NK-92 treated with Interleukin-12 subunit alpha and Interleukin-12 subunit beta, amount 100 ng/mL, for 24 hours (cell line): ENCODE measurements at places on chromosomes 13 and 19.

DNA sequence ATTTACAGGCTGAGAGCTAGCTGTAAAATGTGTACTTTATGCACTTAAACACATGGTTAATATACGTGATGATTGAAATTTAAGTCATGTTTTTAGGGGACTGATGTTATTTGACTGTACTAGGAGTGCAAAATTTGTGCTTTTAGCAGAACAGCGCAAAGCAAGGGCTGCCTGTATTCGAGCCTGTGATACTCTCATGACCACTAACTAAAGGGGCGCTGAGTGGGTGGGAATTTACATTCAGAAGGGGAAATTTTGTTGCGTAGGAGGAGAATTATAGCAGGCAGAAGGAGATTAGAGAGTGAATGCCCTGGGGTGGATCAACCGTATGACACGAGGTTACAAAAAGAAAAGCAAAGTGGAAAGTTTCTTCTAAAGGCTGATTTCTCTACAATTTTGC, 271.8 kb upstream of the HTR2A start:
- no peak for DNase-seq

GRCh38 chr13:111906306-111906705, 160.6 kb upstream of the SOX1 start:
- no peak for DNase-seq

DNA sequence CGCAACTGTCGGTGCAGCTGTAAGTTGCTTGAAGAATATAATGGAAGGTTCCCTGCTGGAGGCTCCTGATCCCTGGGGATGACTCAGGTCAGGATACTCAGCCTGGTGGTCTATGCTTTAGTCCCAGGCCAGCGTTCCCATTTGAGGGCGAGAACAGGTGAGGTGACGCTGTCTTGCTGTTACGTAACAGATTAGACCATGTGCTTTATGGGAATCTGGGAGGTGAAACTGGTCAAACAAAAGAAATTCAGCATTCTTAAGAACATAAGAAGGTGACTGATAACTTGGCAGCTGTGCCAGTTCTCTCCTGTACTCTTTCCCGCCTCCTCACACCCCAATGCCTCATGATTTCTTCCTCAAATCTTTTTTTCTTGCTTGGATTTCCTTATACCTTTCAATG, at the start of gene CXCL17:
TSS of gene CXCL17 (minus strand) at position 114 of the 400 bp plus-strand sequence. CDS start 114 bp downstream, outside the sequence.
- DNase-seq: no peak

DNA sequence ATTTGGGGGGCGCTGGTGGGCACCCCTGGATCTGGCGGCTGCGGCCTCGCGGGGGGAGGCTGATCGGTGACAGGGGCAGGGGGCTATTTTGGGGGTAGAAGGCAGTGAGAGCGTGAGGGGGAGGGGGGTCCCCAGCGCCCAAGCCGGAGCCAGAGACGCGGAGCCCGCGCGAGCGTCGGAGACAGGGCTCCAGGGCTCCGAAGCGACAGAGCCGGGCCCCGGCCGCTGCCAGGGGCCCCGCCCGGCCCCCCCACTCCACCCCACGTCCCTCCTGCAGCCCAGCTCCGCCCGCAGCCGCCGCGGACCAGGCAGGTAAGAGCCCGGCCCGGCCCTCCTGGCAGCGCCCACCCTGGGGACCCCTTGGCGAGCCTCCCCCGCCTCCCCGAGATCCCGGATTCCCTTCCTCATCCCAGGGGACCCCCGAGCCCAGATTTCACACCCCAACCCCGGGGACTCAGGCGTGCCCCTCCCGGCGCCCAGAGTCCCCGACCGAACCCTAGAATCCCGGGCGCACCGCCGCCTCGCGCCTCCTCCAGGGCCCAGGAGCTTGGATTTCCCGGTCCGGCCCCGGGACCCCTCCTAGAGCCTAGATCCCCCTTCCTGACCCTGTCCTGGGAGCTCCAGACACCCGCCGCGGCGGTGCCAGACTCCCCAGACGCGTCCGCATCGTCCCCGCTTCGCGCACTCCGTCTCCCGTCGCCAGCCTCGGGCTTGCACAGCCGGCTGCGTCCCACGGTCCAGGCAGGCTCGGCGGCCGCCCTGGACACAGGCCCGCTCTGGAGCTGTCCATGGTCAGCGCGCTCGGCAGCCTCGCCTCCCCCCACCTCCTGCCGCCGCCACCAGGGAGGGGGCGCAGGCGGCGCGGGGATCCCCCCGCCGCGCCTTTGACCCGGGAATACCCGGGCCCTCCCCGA, at the start of gene PPFIA3:
TSS of gene PPFIA3 (plus strand) at position 134 of the 914 bp plus-strand sequence. CDS start 8,330 bp downstream, outside the sequence.
- DNase-seq: no peak

GRCh38 chr13:41199526-41199925, 5.2 kb upstream of the KBTBD7 start:
- DNase-seq: no peak

DNA sequence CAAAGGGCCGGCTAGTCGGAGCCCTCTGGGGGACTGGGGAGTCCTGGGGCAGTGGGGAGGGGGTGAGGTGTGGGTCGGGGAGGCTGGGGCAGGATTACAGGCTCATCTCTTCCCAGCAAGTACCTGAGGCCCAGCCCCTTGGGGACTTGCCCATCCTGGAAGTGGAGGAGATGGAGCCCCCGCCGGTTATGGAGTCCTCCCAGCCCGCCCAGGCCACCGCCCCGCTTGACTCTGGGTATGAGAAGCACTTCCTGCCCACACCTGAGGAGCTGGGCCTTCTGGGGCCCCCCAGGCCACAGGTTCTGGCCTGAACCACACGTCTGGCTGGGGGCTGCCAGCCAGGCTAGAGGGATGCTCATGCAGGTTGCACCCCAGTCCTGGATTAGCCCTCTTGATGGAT, 9.9 kb downstream of the PALM3 start:
- no peak for DNase-seq

- no peak for DNase-seq
Observed at GRCh38 chr13:51913421-51914136, 51.8 kb downstream of the CCDC70 start.

- DNase-seq: no peak
Observed at GRCh38 chr13:80239571-80240255, 101.2 kb downstream of the SPRY2 start.

DNA sequence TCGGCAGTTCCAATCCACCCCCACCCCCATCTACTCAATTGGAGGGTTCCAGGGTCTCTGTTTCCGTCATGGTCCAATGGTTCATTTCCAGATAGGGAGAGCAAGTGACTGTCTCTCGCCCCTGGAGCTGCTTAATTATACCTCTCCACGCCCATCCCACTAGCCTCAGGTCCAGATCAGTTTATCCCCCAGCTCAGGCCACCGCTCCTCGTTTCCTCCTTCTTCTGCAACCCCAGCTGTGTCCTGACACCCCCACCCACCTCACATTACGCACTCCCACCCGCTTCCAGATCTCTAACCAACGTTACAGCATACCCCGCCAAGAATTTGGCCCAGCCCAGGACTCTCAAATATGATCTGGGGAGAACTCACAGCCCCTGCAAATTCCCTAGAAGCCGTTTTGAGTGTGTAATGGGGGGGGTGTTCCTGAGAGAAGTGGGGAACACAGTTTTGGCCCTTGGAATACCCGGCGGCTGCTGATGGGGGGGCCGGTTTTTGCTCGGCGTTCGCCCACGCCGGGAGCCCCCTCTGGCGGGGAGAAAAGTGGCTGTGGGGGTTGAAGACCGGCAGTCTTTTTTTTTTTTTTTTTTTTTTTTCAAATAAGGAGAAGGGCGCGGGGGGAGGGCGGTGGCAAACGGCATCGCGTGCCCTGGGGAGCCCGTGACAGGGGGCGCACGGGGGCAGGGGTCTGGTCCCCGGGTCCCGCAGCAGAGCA, 1.7 kb upstream of the PDE4A start:
- no peak for DNase-seq

- no peak for DNase-seq
Observed at GRCh38 chr19:38815059-38816001, 2.6 kb upstream of the LGALS4 start.

DNA sequence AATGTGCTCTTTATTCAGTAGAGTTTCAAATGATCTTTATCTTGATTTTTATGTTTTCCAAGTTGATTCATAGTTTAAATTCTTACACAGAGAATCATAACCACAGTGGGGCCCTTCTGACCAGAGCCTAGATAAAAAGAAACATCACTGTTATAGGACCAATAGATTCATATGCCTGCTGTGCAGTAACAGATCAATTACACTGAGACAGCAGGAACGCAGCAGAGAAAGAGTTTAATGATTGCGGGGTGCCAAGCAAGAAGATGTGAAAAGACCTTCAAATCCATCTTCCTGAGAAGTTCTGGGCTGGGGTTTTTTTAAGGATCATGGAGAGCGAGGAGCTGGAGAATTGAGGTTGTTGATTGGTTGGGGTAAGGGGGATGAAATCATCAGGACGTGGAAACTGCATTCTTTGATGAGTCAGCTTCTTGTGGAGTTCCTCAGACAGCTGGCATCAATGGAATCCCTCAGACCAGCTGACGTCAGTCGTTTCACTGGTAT, 346.6 kb downstream of the TBC1D4 start:
- DNase-seq: no peak

DNA sequence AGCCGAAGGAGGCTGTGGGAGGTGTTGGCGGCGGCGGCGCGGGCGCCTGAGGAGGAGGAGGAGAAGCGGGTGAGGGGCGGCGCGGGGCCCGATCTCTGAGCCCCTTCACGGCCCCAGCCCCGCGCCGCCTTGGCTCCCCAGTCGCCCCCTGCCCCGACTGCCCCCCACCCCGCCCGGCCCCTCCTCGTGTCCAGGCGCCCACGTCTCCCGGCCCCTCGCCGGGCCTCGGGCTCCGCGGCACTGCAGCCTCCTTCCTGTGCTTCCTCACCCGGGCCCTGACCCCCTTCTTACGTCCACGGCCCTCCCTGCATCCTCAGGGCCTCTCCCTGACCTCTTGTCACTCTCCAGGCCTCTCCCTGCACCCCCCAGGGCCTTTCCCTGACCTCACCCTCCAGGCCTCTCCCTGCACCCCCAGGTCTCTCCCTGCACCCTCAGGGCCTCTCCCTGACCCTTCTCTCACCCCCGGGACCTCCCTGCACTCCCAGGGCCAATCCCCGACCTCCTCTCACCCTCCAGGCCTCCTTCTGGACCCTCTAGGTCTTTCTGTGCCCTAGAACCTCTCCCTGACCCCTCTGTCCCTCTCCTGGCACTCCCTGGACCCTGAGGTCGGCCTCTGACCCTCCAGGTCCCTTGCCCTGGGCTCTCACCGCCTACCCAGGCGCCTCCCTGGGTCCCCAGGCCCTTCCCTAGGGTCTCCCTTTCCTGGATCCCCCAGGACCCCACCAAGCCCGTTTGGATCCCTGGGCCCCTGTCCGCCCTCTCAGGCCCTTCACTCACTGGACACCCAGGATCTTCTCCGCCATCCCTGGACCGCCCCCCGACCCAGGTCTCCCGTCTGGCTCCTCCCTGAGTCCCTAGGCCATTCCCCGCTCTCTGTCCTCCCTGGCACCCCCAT, 460 bp downstream of the KMT5C start:
- DNase-seq: no peak

GRCh38 chr13:20270163-20270865, 38.2 kb upstream of the GJB6 start:
- DNase-seq: no peak

GRCh38 chr19:55554741-55555152, 9.4 kb upstream of the SBK3 start:
- no peak for DNase-seq

DNA sequence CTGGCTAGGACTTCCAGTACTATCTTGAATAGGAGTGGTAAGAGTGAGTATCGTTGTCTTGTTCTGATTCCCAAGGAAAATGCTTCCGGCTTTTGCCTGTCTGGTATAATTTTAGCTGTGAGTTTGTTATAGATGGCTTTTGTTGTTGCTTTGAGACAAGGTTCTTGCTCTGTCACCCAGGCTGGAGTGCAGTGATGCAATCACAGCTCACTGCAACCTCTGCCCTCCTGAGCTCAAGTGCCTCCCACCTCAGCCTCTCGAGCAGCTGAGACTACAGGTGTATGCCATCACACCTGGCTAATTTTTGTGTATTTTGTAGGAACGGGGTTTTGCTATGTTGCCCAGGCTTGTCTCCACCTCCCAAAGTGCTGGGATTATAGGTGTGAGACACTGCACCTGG, 6.1 kb upstream of the ZNF543 start:
- no peak for DNase-seq

DNA sequence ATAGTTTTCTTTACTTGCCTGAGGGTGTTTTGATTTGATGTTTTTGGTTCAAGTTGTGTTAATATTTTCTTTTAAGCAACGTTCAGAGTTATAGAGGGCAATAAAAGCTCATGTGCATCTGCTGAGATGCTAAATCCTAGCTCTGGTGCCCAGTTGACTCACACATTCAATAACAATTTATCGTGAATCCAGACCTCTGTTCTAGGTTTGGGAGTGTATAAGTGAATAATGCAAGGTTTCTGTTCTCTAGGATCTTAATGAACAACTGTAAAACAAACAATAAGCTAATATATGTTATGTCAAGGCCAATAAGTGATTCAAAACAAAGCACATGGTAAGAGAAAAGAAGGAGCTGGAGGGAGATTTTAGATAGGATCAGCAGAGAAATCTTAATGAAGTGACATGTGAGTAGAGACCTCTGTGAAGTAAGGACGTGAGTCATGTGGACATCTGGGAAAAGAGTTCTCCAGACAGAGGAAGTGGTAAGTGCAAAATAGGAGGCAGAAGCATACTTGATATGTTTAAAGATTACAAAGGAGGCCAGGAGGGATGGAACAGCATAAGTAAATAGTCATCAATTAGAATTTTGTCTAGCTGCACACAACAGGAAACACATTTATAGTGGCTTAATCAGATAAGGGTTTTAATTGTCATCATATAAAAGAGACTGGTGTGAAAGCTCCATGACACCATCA, 278.5 kb upstream of the HTR2A start:
- no peak for DNase-seq

DNA sequence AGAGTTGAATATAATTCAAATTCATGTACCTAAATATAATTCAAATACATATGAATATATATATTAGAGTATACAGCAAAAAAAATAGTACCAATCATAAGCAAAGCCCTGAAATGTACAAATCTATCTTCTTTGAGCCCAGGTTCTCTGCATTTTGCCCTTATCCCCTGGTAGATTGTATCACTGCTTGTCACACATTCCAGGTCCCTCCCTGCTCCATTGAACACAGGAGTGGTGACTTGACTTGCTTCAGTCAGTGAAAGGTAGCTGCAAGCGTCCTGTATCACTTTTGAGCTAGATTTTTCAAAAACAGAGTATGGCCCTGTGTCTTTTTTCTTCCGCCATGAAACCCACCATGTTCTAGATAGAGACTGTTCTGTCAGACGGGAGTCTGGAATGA, 369.4 kb downstream of the LIG4 start:
- no peak for DNase-seq

DNA sequence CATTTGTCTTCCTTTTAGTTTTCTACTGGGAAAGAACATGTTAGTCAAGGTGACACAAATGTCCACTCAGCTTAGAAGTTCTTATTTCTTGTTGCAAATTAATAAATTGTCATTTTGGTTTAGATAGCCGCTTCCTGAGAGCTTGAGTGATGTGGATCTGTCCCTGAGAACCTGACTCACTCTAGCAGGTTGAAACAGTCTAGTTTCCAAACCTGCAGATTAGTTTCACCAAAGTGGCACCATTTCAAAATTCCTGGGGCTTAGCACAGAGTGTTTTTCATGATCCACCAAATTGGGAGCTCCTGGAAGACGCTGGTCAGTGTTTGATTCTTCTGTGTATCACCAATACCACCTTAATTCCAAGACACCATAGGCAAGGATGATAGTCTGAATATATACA, 119.4 kb upstream of the TSC22D1 start:
- DNase-seq: no peak

GRCh38 chr13:106573284-106573846, 5.4 kb upstream of the ARGLU1 start:
- no peak for DNase-seq
